ENCODE measurements at places on chromosomes 6 and 20. TPM values are rescaled to one million over a fixed set of nuclear protein-coding genes. Genes with fewer than 3 reads are reported as not detected.
A peak's percentile ranks its signal among the peaks of the same experiment; 100 is the strongest.

Gene TP53INP2
- 6.9 TPM for polyA plus RNA-seq

Gene FAM229B
- 38.9 TPM for polyA plus RNA-seq

Gene KHDC1
- 10.2 TPM for polyA plus RNA-seq

Gene GPR63
- 2.8 TPM for polyA plus RNA-seq

Gene ARMH2
- 0.23 TPM for polyA plus RNA-seq

DNA sequence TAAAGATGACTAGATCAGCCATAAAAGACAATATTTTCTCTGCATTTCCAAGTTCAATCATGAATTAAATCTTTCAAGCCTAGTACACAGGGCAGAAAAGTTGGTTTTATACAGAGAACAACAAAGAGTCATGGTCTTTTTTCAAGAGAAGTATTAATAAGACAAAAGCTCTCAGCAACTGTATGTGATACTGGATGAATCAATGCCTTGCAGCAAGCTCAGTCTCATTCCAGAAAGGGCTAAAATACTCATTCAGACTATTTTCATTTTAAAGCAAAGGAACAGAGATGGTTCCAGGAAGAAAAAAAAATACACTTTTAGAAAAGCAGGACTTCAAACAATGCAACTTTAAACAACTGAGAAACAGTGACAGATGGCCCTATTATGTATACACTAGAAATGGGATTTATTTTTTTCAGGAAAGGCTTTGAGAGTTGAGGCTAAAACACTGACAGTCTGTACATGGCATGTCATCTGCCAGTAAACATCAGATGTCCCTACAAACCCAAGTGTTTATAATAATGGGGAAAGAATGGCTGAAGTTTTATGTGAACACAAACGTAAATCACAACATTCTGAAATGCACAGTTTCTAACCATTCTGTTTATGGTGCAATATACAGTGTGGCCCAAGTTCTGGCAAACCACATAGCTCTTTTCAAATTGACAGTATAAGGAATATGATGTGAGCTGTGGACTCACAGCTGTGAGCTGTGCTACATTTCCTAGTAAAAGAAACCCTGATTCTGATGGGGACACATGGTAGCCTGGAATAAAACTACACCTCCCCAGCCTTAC lies 114.3 kb upstream of the DST start:
- peak; percentile 46 for DNase-seq

GRCh38 chr20:32828029-32828680 lies 8.4 kb downstream of the MAPRE1 start:
- no peak for DNase-seq

- DNase-seq: peak; percentile 14
Measured at GRCh38 chr20:1616858-1617434, 2.9 kb downstream of the SIRPB1 start.

DNA sequence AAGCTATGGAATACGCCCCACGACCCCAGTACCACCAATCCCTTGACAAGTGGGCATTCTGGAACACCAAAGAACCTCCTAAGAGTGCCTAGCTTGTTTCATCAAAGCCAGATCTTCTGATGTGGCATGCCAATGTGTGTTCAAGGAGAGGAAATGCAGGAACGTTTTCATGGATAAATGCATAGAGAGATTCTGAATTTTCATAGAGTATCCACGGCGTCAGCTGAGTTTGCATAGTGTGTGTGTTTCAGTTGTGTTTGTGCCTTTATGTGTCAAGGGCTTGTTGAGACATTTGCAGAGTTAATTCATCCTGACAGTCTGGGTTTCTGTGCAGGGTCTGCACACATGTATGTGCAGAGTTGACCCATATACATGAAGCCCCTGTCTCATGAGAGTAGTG lies 172.7 kb upstream of the LRFN2 start:
- no peak for DNase-seq

DNA sequence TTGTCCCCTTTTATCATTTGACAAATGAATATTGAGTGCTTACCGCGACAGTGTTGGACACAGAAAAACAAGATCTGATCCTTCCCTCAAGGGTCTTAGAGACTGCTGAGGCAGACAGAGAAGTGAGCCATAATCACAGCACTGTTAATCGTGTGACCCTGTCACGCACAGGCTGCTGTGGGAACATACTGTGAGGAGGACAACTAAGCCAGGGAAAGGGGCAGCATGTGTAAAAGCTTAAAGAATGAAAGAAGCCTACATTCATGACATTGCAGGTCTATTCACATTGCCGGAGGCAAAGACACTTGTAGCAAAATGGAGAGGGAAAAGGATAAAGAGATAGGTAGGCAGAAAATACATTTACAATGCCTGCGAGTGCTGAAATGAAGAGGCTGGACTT lies 32.7 kb downstream of the TRDN start:
- DNase-seq: no peak

- DNase-seq: no peak
Measured at GRCh38 chr6:112620812-112621569, 273.9 kb downstream of the RFPL4B start.

DNA sequence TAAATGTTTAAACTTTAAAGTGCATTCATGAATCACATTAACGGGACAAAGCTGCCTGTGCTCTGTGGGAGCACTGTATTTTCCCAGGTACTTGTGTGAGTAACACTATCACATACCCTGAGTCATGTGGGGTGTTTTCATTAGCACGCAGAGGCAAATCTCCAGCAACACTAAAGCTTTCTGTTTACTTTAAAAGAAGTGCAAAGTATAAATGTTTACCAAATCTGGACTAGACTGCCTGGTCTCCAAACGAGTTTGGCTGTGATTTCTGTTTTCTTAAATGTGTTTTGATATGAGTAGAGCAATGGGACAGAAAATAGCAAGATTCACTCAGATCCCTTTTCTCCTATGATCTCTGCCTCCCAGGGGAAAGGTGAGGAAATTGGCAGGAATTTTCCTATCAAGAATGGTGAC lies 28.8 kb upstream of the RIPPLY2 start:
- DNase-seq: no peak

- no peak for DNase-seq
Measured at GRCh38 chr6:27957516-27957915, 475 bp downstream of the OR2B6 start.

DNA sequence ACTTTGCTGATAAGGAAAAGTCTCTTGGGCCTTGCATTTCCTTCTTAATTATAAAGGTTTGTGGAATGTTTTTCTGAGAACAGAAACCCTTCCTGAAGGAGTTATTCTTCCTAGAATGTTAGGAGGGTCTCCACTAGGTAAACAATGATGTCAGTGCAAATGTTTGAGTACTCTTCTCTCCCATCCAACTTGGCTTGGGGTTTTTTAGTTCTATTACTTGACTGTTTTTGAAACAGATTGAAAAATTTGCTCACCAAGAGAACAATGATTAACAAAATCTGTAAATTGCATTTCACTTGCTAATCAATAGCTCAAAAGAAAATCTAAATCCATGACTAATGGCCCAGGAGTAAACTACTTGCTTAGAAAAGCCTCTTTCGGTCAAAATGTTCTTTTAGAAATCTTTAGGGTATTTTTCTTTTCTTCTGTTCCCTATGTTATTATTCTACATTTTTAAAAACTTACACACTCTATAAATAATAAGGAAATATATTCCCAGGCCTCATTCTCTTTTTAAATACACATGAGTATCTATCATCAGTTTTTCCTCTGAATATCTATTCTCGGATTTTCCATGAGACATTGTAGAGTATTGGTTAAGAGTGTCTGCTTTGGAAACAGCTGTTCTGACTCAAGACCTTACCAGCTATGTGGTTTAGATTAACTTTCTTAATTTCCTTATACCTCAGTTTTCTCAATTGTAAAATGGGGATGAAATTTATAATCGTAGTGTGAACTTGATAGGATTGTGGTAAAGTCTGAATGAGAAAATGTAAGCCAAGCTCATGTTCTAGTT lies 234.2 kb upstream of the CITED2 start:
- DNase-seq: no peak

DNA sequence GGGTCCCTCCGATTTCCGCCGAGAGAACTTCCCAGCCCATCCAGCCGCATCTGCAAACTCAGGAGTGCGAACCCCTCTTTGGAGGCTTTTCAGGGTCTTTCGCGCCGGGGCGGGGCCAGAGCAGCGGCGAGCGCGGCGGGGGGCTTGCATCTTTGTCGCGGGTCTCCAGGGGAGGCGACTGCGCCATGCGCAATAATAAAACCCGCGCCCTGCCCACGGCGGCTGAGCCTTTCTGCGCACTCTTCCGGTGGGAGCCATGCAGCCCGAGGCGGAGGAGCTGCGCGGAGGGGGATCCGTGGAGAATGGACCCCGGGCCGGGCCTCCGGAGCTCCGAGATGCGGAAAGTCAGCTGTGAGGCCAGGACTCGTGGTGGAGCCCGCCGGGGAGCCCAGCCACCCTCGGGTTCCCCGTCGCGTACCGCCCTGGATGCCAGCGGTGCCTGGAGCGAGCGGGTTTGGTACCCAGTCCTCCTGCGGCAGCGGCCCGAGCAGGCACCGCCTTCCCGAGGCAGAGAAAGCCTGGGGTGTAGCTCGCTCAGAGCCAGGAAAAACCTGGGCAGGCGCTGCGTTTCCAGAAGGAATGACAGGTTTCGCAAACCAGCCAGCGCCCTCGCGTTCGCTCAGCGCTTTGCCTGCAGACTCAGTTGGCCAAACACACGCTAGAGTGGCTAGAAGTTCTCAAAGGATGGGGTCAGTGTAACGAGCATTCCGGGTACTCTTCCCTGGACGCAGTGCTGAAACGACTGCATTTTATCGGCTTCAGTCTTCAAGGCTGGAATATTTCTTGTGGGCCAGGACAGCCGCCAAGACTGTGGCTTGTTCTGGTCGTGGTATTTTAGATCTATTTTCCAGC lies 1.2 kb downstream of the AKAP12 start:
- peak; percentile 51 for DNase-seq
